Right atrium auricular region (tissue), 2 donors: ENCODE measurements at places on chromosomes 3 and 15. TPM values are rescaled to one million over a fixed set of nuclear protein-coding genes. Genes with fewer than 3 reads are reported as not detected.
A peak's percentile ranks its signal among the peaks of the same experiment; 100 is the strongest.

- H3K4me3 ChIP-seq, result no peak overlapping the region
- H3K27ac ChIP-seq, result no peak overlapping the region
- DNase-seq, result no peak
- H3K36me3 ChIP-seq, result peaks cover 28% of the 10 kb centered on the region
Measured at GRCh38 chr15:57668016-57668415, 38.5 kb upstream of the POLR2M start.

GRCh38 chr3:126126286-126126685, 42.4 kb upstream of the SLC41A3 start:
- no peak overlapping the region for H3K4me3 ChIP-seq
- no peaks in the 10 kb centered on the region for H3K4me1 ChIP-seq
- no peaks in the 10 kb centered on the region for H3K36me3 ChIP-seq
- no peak overlapping the region for H3K27ac ChIP-seq
- no peaks in the 10 kb centered on the region for H3K27me3 ChIP-seq

Gene C3orf20
- not detected for total RNA-seq

- DNase-seq, result no peak
- no peaks in the 10 kb centered on the region for H3K4me1 ChIP-seq
- no peaks in the 10 kb centered on the region for H3K27me3 ChIP-seq
- H3K4me3 ChIP-seq, result no peak overlapping the region
- H3K27ac ChIP-seq, result no peak overlapping the region
- no peaks in the 10 kb centered on the region for H3K36me3 ChIP-seq
Measured at GRCh38 chr3:48617559-48617958, 4.0 kb downstream of the TMEM89 start.

DNA sequence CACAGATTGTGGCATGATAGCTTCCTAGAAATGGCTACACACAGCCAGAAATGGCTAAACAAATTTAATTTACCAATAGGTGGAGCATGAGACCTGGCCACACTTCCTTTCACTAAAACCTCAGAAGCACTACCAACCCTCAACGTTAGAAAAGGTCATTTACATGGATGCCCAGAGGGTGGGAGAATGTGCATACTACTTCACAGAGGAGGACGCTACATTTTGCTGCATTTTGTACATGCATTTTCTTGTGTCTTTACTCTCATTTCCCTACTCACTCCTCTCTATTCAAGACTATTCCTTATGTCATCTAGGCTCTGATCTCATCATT, 40.1 kb downstream of the C2CD4B start:
- no peaks in the 10 kb centered on the region for H3K4me1 ChIP-seq
- no peaks in the 10 kb centered on the region for H3K27me3 ChIP-seq
- H3K36me3 ChIP-seq, result no peaks in the 10 kb centered on the region
- no peak overlapping the region for H3K27ac ChIP-seq

- no peaks in the 10 kb centered on the region for H3K4me1 ChIP-seq
- no peaks in the 10 kb centered on the region for H3K36me3 ChIP-seq
- no peak overlapping the region for H3K4me3 ChIP-seq
- no peaks in the 10 kb centered on the region for H3K27me3 ChIP-seq
Measured at GRCh38 chr3:115279939-115280338, 132.9 kb upstream of the ZBTB20 start.

Gene GOLGA8G
- total RNA-seq, result not detected

DNA sequence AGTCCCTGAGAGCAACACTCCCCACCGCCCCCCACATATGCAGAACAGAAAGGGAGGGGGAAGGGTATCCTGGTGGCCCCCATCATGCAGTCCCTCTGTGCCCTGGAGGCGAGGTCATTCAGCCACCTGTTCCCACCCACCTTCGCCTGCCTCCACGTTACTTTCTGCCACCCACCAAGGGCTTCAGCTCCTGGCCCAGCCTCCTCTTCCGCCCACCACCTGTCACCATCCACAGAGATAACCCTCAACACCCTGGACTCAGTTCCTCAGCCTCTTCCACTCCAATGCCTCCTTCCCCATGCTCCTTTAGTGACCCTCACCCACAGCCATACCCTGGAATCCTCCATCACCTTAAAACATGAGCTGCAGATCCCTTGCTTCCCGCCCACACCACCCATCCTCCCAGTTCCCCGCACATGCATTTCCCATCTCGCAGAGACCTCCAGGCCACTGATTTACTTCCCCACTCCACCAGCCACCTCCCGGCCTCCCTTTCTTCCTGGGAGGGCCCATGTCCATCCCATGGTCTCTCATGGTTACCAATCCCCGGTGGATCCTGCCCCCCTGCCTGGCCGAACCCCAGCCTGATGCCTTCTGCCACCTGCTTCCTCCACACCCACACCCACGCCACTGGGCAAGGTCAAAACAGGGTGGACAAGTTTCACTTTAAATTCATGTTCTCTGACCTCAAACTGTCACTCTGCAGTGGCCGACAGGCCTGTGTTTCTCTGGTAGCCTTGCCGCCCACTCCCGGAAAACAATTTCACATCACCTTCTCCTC, 18.2 kb downstream of the HOMER2 start:
- no peaks in the 10 kb centered on the region for H3K27me3 ChIP-seq
- DNase-seq, result no peak
- no peaks in the 10 kb centered on the region for H3K36me3 ChIP-seq
- H3K27ac ChIP-seq, result no peak overlapping the region

Gene PRR20G
- total RNA-seq, result not detected

GRCh38 chr15:65916664-65917406, 47.5 kb downstream of the RAB11A start:
- H3K4me1 ChIP-seq, result peaks cover 14% of the 10 kb centered on the region
- DNase-seq, result no peak
- H3K27ac ChIP-seq, result no peak overlapping the region
- H3K36me3 ChIP-seq, result no peaks in the 10 kb centered on the region
- no peak overlapping the region for H3K4me3 ChIP-seq

GRCh38 chr3:108897883-108898282, 55.8 kb downstream of the GUCA1C start:
- no peaks in the 10 kb centered on the region for H3K4me1 ChIP-seq
- H3K27ac ChIP-seq, result no peak overlapping the region
- no peaks in the 10 kb centered on the region for H3K27me3 ChIP-seq

Gene CELF6
- total RNA-seq, result 0.74 TPM

DNA sequence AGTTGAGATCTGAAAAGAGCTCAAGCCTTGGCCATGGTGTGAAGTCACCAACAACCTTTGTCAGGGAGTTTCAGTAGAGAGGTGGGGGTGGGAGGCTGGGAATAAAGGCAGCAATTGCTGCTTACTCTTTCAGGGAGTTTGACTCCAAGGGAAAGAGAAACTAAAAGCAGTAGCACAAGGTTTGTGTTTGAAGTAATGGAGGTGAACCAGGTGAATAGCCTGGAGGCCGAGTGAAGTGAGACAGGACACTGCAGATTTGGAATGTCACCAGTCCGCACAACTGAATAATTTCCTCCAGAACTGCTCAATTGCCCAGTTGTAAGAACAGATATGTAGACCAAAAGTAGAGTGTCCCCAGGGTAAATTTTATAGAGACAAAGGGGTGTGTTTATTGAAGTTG, 44.1 kb downstream of the CD86 start:
- H3K4me1 ChIP-seq, result no peaks in the 10 kb centered on the region
- H3K4me3 ChIP-seq, result no peak overlapping the region
- no peaks in the 10 kb centered on the region for H3K27me3 ChIP-seq
- no peaks in the 10 kb centered on the region for H3K36me3 ChIP-seq
- H3K27ac ChIP-seq, result no peak overlapping the region
- DNase-seq, result no peak

- no peaks in the 10 kb centered on the region for H3K27me3 ChIP-seq
- H3K36me3 ChIP-seq, result no peaks in the 10 kb centered on the region
- DNase-seq, result no peak
- H3K27ac ChIP-seq, result no peak overlapping the region
Measured at GRCh38 chr15:42077689-42078088, 16.7 kb downstream of the PLA2G4D start.

- H3K27me3 ChIP-seq, result no peaks in the 10 kb centered on the region
- peak overlapping the region; percentile 72 for H3K27ac ChIP-seq
- H3K36me3 ChIP-seq, result no peaks in the 10 kb centered on the region
- no peak overlapping the region for H3K4me3 ChIP-seq
- no peaks in the 10 kb centered on the region for H3K4me1 ChIP-seq
Measured at GRCh38 chr3:4351164-4351855, 48.1 kb downstream of the SETMAR start.

DNA sequence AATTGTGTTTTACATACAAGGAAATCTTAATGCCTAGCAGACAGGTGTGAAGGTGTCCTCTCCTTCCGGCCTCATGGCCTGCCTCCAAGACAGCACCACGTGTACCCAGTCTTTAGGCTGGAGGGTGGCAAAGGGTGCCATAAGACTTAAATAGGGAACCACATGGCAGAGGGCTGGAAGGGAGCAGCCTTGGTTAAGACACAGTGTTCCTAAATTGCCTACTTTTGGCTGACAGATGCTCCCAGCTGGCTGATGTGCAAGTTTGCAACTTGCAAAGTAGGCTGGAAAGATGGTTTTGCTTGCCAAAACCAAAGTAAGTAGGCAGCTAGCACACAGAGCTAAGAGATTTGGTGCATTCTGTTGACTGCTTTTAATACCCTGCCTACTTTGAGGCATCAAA, 45.2 kb downstream of the CCNB2 start:
- peaks cover 27% of the 10 kb centered on the region for H3K36me3 ChIP-seq
- no peaks in the 10 kb centered on the region for H3K27me3 ChIP-seq
- H3K4me3 ChIP-seq, result no peak overlapping the region
- no peaks in the 10 kb centered on the region for H3K4me1 ChIP-seq
- no peak overlapping the region for H3K27ac ChIP-seq

DNA sequence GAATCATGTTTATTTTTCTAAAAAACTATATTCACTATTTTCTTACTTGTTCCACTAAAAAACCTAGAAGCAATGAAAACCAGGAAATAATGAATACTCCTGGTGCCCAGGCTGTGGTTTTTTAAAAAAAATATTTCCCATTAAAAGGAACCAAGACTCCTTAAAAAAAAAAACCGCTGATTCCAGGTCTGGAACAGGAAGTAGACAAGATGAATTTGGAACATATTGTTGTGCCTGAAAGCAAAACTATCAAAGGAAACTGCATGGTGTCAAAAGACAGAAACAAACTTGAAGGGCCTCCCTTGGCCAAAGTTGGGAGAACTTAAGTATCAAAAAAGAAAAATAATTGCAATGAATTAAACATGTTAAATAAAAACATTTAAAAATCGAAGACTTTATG, 245.3 kb upstream of the P2RY1 start:
- H3K27me3 ChIP-seq, result no peaks in the 10 kb centered on the region
- no peaks in the 10 kb centered on the region for H3K4me1 ChIP-seq
- no peak overlapping the region for H3K27ac ChIP-seq
- no peak for DNase-seq

DNA sequence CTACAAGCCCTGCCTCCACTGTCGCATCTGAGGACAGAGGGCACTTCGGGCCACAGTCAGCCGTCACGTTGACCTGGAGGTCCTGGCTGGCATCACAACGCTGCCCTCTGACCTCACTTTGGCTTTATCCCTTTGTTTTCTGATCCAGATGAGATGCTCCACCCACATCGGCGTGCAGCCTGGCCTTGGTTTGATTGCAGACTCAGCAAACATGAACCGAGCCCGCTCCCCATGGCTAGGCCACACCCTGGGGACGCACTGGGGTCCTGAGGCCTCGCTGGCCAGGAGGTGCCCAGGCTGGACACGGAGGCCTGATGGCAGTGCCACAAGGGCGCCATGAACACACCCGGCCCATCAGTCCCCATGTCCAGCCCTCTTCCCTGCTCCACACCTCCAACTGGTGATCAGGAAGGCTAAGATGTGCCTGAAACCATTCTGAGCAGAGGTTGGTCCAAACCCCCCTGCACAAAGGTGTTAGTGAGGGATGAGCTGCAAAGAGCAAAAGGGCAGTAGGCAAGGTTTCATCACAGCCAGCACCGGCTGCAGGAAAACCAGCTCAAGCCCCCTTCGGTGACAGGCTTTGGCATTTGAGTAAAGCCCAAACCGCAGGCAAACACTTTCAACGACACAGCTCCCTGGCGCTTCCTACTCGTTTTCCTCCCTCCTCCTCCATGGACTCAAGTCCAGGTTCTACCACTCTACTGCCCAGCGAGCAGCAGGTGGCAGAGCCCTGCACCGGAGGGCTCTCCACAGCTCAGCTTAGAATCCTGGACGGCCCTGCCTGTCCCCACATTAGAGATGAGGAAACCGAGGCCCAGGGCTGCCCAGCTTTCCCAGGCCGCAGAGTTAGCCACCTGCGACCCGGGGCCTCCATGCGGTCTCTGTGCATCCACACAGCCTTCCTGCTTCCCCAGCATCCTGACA, 165.8 kb downstream of the NUP210 start:
- no peak overlapping the region for H3K27ac ChIP-seq
- no peak for DNase-seq
- H3K4me3 ChIP-seq, result no peak overlapping the region

DNA sequence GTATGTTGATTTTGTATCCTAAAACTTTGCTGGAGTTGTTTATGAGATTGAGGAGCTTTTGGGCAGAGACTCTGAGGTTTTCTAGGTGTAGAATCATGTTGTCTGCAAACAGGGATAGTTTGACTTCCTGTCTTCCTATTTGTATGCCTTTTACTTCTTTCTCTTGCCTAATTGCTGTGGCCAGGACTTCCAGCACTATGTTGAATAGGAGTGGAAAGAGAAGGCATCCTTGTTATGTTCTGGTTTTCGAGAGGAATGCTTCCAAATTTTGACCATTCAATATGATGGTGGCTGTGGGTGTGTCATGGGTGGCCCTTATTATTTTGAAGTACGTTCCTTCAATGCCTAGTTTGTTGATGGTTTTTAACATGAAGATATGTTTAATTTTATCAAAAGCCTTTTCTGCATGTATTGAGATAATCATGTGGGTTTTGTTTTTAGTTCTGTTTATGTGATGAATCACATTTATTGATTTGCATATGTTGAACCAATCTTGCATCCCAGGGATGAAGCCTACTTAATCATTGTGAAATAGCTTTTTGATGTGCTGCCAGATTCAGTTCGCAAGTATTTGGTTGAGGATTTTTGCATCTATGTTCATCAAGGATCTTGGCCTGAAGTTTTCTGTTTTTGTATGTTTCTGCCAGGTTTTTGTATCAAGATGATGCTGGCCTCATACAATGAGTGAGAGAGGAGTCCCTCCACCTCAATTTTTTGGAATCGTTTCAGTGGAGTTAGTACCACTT, 188.1 kb downstream of the MINAR1 start:
- no peaks in the 10 kb centered on the region for H3K4me1 ChIP-seq
- H3K27me3 ChIP-seq, result no peaks in the 10 kb centered on the region
- no peak overlapping the region for H3K4me3 ChIP-seq
- no peak overlapping the region for H3K27ac ChIP-seq

DNA sequence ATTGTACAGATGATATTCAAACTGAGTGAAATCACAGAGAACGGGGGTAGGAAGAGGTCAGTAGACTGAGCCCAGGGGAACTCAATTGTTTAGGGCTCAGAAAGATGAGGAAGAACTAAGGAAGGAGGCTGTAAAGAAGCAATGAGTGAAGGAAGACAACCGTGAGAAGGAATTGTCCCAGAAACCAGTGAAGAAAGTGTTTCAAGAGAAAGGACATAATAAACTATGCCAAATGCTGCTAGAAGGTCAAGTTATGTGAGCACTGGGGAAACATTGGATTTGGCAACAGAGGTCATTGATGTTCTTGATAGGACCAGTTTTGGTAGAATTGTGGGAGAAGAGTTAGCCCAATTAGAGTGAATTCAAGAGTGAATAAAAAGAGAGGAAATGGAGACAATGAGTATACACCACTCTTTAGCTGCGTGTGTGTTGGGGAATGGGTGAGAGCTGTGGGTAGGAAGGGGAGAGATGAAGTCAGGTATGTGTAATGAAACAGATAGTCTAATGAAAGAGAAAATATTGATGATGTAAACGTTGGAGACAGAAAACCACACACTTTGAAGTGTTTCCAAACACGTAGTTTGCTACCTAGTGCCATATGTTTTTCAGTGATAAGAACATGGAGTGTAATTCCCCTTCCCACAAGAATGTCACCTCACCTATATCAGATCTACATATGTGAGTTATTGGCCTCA, 42.5 kb upstream of the MME start:
- no peaks in the 10 kb centered on the region for H3K4me1 ChIP-seq
- no peaks in the 10 kb centered on the region for H3K27me3 ChIP-seq
- H3K27ac ChIP-seq, result no peak overlapping the region
- H3K36me3 ChIP-seq, result no peaks in the 10 kb centered on the region
- no peak for DNase-seq
- no peak overlapping the region for H3K4me3 ChIP-seq
